ENCODE measurements at places on chromosomes 5 and 9. TPM values are rescaled to one million over a fixed set of nuclear protein-coding genes. Genes with fewer than 3 reads are reported as not detected.

PCDHB12 gene
- 1.3 TPM for total RNA-seq

UNC13B gene
- total RNA-seq, result 25.5 TPM

ADAMTS13 gene
- total RNA-seq, result 3.1 TPM

NIM1K gene
- 0.20 TPM for total RNA-seq

ZNF462 gene
- total RNA-seq, result 23.0 TPM

ZNF346 gene
- total RNA-seq, result 8.3 TPM

TBC1D9B gene
- 37.1 TPM for total RNA-seq

SAXO1 gene
- not detected for total RNA-seq

SLC46A2 gene
- total RNA-seq, result not detected

CDH9 gene
- total RNA-seq, result not detected

DMRTA1 gene
- 0.77 TPM for total RNA-seq

CDKN2B-AS1 gene
- total RNA-seq, result 0.17 TPM

FRMD3 gene
- total RNA-seq, result 97.7 TPM

PROB1 gene
- 56.5 TPM for total RNA-seq

ZNF366 gene
- total RNA-seq, result 8.9 TPM

SOX30 gene
- total RNA-seq, result not detected

SLC34A1 gene
- total RNA-seq, result not detected

CHSY3 gene
- 0.62 TPM for total RNA-seq

LCN9 gene
- not detected for total RNA-seq

GPRIN1 gene
- total RNA-seq, result 0.50 TPM

BHMT2 gene
- 5.3 TPM for total RNA-seq

SPATA31E1 gene
- total RNA-seq, result not detected

NOTCH1 gene
- total RNA-seq, result 15.4 TPM

GCNT4 gene
- total RNA-seq, result 0.17 TPM

GABRP gene
- total RNA-seq, result not detected

ANKRD34B gene
- total RNA-seq, result not detected

ADGRD2 gene
- not detected for total RNA-seq

BARHL1 gene
- total RNA-seq, result not detected

IFNA13 gene
- not detected for total RNA-seq

SIGMAR1 gene
- total RNA-seq, result 23.1 TPM

IFNE gene
- not detected for total RNA-seq

TMEM252 gene
- not detected for total RNA-seq

COL15A1 gene
- total RNA-seq, result 47.2 TPM

COL27A1 gene
- total RNA-seq, result 11.0 TPM

NUTM2F gene
- total RNA-seq, result not detected

MCTP1 gene
- 6.4 TPM for total RNA-seq

NUTM2G gene
- total RNA-seq, result not detected

CNTNAP3 gene
- 5.7 TPM for total RNA-seq

ZBED3 gene
- total RNA-seq, result 4.7 TPM

TRMT10B gene
- 2.9 TPM for total RNA-seq

C5orf47 gene
- total RNA-seq, result not detected

EXOSC3 gene
- total RNA-seq, result 17.9 TPM

C9orf57 gene
- not detected for total RNA-seq

HSPA5 gene
- total RNA-seq, result 183 TPM

FOXD4 gene
- 0.12 TPM for total RNA-seq

SLC2A6 gene
- total RNA-seq, result 2.4 TPM

THBS4 gene
- 29.5 TPM for total RNA-seq

ABLIM3 gene
- total RNA-seq, result 130 TPM

SPINK4 gene
- not detected for total RNA-seq

WNK2 gene
- total RNA-seq, result 250 TPM

EQTN gene
- total RNA-seq, result not detected

DDX4 gene
- not detected for total RNA-seq

TMEM8B gene
- total RNA-seq, result 15.9 TPM

GGTA1 gene
- total RNA-seq, result 28.3 TPM

CCL21 gene
- total RNA-seq, result 32.5 TPM

Measured in left ventricle myocardium superior (tissue), 1 donor.